ENCODE measurements at places on chromosomes 5 and 9. TPM values are rescaled to one million over a fixed set of nuclear protein-coding genes. Genes with fewer than 3 reads are reported as not detected.

Gene SLC25A2
- 0.35 TPM for total RNA-seq

Gene PCDHB14
- 8.6 TPM for total RNA-seq

Gene RUFY1
- total RNA-seq, result 42.9 TPM

Gene BTNL3
- total RNA-seq, result not detected

Gene PCDHGC3
- 71.1 TPM for total RNA-seq

Gene RABEPK
- 11.8 TPM for total RNA-seq

Gene IFNA13
- total RNA-seq, result not detected

Gene FGF10
- 10.9 TPM for total RNA-seq

Gene TAF11L11
- not detected for total RNA-seq

Gene IGFBPL1
- total RNA-seq, result 2.2 TPM

Gene TMC1
- total RNA-seq, result 0.41 TPM

Gene SNCAIP
- total RNA-seq, result 34.0 TPM

Gene PCDHA4
- total RNA-seq, result 1.8 TPM

Gene CMYA5
- total RNA-seq, result 72.5 TPM

Gene CTXN3
- total RNA-seq, result 0.47 TPM

Gene SNX30
- 23.7 TPM for total RNA-seq

Gene PDLIM7
- total RNA-seq, result 184 TPM

Gene EGFLAM
- 14.2 TPM for total RNA-seq

Gene OCLN
- 50.4 TPM for total RNA-seq

Gene LEAP2
- 5.3 TPM for total RNA-seq

Gene NMUR2
- total RNA-seq, result 0.12 TPM

Gene HMMR
- 11.0 TPM for total RNA-seq

Gene FBLL1
- 2.0 TPM for total RNA-seq

Gene QSOX2
- 11.9 TPM for total RNA-seq

Gene SLC34A1
- total RNA-seq, result 166 TPM

Gene PCDHGC4
- 9.6 TPM for total RNA-seq

Gene ZDHHC11
- total RNA-seq, result 14.9 TPM

Gene SLC23A1
- total RNA-seq, result 6.2 TPM

Gene SLIT3
- 40.6 TPM for total RNA-seq

Gene GLRA1
- total RNA-seq, result not detected

Gene ST8SIA4
- 11.0 TPM for total RNA-seq

Gene SLC30A5
- 60.5 TPM for total RNA-seq

Gene EQTN
- 1.4 TPM for total RNA-seq

Gene HNRNPAB
- total RNA-seq, result 58.6 TPM

Gene PKD2L2
- 0.53 TPM for total RNA-seq

Gene ZNF608
- total RNA-seq, result 46.4 TPM

Gene SLC25A48
- 6.2 TPM for total RNA-seq

Gene WNK2
- 21.3 TPM for total RNA-seq

Data from metanephros (tissue), 2 donors.